Activated CD4-positive, alpha-beta T cell treated with anti-CD3 and anti-CD28 coated beads, Interleukin-2, amount 50 U/mL, for 48 hours (primary cell): ENCODE measurements at places on chromosomes 2 and 18.

- DNase-seq, result no peak
These were observed 179.5 kb downstream of the BCL2 start for GRCh38 chr18:63140038-63140450.

DNA sequence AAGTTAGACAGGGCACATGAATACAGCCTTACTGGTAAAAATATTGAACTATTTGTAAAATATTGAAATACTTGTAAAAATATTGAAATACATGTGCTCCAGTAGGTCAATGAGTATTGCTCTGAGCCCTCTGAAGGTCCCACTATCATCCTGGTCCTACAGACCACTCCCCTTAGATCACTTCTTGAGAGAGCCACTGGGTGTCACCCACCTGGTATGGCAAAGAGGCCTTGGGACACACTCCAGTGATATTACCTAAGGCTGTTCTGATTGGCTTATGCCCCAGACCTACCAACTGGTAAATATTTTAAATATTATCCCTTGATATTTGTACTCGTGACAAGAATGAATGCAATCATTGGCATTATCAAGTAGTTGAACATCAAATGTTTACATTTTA, 5.0 kb downstream of the THSD7B start:
- DNase-seq, result no peak

GRCh38 chr2:163191372-163191771, 352.8 kb upstream of the KCNH7 start:
- DNase-seq, result no peak

DNA sequence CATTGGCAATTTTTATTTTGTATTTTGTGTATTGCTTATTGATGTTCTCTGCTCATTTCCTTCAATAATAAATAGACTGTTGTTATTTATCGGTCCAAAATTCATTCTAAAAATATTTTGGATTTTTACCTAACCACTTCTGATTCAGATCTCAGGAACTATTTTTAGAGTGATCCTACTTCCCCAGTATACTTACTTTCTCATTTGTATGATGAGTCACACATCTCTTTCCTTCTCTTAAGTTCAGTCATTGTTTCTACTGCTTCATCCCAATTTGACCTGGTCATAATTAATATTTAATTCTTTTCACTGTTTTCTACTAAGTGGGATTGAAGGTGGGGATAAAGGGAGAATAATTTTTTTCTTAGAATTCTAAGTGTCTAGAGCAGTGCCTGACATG, 75.1 kb downstream of the AGPS start:
- DNase-seq, result no peak

GRCh38 chr2:71937396-71937795, 210.3 kb downstream of the CYP26B1 start:
- no peak for DNase-seq

DNA sequence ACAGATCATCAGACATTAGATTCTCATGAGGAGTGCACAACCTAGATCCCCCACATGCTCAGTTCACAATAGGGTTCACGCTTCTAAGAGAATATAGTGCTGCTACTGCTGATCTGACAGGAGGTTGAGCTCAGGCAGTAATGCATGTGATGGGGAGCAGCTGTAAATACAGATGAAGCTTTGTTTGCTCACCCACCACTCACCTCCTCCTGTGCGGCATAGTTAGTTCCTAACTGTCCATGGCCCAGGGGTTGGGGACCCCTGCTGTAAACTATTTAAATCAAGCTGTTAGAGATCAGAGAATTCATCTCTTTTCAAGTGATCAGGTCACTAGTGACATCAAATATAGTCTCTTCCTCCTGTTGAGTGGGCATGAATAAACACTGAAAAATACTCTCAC, 88.8 kb upstream of the ACVR2A start:
- DNase-seq, result no peak

DNA sequence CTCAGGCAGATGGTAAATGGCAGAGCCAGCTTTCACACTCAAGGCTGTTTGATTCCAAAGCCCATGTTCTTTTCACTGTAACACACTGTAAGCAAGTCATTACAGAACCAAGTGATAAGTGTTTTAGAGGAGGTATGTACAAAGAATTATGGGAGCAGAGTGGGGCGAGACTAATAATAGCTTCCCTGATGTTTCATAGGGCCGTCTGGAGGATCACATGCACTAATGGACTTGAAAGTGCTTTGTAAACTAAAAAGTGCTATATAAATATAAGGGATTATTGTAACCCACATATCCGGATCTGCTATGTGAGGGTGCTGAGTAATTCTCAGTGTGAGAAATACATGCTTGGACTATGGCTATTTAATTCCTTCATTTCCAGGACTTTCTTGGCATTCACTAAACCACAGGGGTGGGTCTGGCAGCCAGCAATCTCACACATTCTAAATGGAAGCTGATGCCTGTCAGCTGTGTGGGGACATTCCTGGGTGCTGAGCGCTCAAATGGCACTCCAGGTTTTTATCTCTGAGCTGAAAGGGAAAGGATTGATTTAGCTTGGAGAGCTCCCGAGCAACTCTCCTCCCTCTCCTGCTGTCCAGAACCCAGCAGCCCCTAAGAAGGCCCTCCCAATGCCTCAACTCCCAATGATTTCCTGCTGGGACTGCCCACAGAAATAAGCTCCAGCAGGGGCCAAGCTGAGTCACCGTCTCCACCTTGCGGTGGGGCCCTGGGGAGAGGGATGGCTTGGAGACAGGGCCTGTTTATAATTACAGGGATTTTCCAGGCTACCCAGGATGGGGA, 222.8 kb downstream of the SOX11 start:
- DNase-seq, result no peak

DNA sequence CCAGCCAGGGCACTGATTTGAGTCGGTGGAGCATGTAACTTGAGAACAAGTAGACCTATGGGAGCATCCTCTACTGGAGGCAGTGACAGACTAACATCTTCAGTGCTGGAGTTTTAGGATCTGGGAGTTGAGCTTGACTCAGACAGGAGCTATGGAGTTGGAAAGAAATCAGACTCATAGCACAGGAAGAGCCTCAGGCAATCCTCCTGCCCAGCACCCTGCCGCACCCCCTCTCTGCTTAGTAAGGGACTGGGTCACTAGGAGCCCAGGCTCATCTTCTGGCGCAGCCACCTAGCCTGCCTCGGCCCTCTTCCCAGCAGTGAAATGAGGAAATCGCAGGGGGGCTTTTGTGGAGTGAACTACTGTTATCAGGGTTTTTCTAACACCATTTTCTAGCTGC, 3.6 kb downstream of the ARID5A start:
- no peak for DNase-seq

DNA sequence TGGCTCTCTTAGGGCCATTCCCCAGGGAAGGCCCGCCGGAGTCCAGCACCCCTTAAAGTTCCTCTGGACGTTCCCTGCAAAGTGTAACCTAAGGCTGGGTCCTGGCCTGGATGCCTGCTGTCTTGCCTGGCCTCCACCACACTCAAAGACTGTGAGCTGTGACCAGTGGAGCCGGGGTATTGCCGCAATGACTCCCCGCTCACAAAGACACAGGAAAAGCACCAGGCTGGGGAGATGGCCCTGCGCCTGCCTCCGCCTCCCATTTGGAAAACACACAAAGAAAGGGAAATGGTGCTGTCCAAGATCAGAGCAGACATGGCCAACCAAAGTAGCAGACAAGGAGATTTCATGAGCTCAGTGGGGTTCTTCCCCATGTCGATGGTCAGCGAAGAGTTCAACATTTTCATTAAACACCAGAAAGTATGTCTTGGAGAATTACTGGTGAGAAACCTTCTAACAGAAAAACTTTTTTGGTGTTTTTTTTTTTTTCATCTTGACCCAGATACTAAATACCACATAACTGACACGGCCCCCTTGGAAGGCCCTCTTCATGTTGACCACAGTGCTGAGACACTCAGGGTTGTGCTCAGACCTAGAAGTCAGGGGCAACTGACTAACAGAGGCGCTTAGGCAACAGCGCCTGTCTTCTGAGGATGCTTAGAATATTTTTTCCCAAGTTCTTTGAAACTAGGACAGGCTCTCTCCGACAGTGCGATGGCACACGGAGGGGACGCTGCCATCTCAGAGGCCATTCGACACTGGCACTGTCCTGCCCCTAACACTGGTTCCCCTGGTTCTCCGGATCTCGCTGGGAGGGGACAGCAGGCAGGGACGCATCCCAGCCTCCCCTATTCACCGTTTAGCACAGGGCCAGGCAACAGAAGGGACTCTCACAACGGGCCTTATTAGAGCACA, 226.4 kb upstream of the ID2 start:
- no peak for DNase-seq

- DNase-seq, result no peak
These were observed 205.5 kb upstream of the RAB12 start for GRCh38 chr18:8403713-8404112.

DNA sequence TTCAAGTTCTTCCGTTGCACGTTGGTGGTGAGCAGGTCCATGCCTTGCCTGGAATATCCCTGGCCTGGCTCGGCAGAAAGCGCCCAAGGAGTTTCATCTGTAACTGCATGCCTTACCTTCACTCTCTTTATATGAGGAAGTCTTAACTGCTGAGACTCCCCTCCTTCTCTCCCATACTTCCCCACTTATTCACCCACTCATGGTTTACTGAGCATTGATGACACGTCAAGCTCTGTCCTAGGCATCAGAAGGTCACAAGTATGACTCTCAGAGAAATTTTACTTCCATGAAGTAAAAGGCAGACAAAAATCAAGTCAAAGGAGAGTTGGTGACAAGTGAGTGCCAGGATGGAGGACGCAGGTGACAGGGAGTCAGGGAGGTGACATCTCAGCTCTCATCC, 68.2 kb downstream of the TBC1D8 start:
- DNase-seq, result no peak

- DNase-seq, result no peak
These were observed 48.1 kb upstream of the ACKR3 start for GRCh38 chr2:236521556-236521955.
